CD4-positive, alpha-beta memory T cell (primary cell): ENCODE measurements at places on chromosomes 6 and 20. TPM values are rescaled to one million over a fixed set of nuclear protein-coding genes. Genes with fewer than 3 reads are reported as not detected.

DNA sequence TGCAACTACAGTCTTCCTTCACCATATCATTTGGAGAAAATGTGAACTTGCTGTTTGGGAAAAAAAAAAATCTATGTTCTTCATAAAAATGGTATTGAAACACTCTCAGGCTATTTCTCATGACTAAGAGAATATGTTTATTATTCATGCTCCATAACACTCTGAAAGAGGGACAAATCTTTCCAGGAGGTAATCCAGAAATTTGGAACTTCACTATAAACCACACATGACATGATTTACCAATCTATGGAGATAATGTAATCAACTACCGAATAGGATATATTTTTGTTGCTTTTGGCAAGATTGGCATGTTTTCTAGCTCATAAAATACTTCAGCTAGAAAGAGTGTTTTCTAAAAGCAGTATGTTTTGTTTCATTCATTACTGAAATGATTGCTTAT, 56.3 kb downstream of the THEMIS start:
- no peak overlapping the region for H3K4me3 ChIP-seq
- peaks cover 31% of the 10 kb centered on the region for H3K4me1 ChIP-seq
- no peaks in the 10 kb centered on the region for H3K27me3 ChIP-seq
- peaks cover 9% of the 10 kb centered on the region for H3K36me3 ChIP-seq
- no peak for DNase-seq

SMPDL3A gene
- total RNA-seq = not detected

DNA sequence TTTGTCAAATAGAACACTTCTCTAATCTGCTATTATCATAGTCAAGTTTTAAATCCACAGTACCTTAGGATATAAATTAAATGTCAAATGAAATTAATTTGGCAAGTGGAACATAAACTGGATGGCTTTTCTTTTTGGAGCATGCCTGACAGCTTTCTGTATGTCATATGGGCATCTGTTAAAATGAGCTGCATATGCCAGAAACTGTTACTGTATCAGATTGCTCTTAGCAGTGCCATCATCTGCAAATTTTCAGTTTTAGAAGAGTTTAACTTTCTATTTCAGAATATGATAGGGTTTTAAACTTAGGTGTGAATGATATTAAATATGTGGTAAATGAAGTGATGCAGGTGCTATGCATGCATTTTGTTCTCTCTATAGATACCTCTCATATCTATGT, 3.4 kb upstream of the EEF1E1 start:
- no peak overlapping the region for H3K4me3 ChIP-seq
- peaks cover 13% of the 10 kb centered on the region for H3K4me1 ChIP-seq
- H3K27ac ChIP-seq = no peak overlapping the region
- peaks cover 6% of the 10 kb centered on the region for H3K27me3 ChIP-seq
- DNase-seq = no peak

- H3K4me1 ChIP-seq = no peaks in the 10 kb centered on the region
- no peak overlapping the region for H3K27ac ChIP-seq
- no peak for DNase-seq
- no peaks in the 10 kb centered on the region for H3K36me3 ChIP-seq
Measured at GRCh38 chr6:119957195-119957594, 607.6 kb upstream of the MAN1A1 start.

GRCh38 chr6:140833408-140833807, 1299.3 kb upstream of the GJE1 start:
- H3K4me3 ChIP-seq = no peak overlapping the region
- H3K27me3 ChIP-seq = no peaks in the 10 kb centered on the region
- no peak overlapping the region for H3K27ac ChIP-seq
- no peak for DNase-seq
- H3K36me3 ChIP-seq = no peaks in the 10 kb centered on the region

TRIM31 gene
- total RNA-seq = not detected

SLC22A7 gene
- total RNA-seq = not detected

DNA sequence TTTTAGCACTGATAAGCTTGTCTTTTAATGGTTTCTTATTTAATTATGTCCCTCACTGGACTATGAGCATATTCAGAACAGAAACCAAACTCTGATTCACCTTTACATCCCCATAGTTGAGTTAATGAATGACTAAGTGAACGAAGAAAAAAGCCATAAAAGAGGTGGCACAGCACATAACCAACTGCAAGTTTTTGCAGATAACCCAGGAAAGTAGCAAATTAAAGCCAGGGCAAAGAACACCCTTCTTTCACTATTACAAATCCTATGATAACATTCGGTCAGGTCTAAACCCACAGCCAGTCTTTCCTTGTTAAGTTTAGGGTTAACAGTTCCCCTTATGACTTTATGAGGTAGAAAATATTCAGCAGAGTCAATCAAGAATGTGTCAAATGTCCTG, 102.7 kb downstream of the RIN2 start:
- no peaks in the 10 kb centered on the region for H3K27me3 ChIP-seq
- no peak overlapping the region for H3K4me3 ChIP-seq
- H3K27ac ChIP-seq = no peak overlapping the region
- no peak for DNase-seq
- H3K4me1 ChIP-seq = no peaks in the 10 kb centered on the region

DNA sequence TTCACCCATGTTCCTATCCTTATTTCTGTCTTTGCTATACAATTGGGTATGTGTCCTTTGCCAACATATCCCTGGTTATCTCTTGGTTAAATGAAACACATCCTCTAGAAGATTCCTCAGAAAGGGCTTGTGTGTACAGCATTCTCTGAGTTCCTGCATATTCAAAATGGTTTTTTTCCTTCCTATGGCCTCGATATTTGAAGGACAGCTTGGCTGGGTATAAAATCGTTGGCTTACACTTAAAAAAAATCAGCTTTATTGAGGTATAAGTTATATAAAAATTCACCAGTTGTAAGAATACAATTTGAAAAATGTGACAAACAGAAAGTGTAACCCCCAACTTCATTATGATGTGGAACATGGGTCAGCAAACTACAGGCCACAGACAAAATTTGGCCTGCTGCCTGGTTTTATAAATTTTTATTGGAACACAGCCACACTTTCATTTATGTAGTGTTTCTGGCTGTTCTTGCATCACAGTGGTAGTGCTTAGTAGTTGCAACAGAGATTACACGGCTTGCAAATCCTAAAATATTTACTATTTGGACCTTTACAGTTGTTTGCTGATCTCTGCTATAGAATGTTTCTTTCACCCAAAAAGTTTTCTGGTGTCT, 16.7 kb downstream of the PCMT1 start:
- H3K27ac ChIP-seq = no peak overlapping the region
- no peaks in the 10 kb centered on the region for H3K27me3 ChIP-seq
- no peak overlapping the region for H3K4me3 ChIP-seq
- DNase-seq = no peak
- H3K4me1 ChIP-seq = no peaks in the 10 kb centered on the region

- H3K27me3 ChIP-seq = no peaks in the 10 kb centered on the region
- H3K27ac ChIP-seq = no peak overlapping the region
- H3K36me3 ChIP-seq = peaks cover 24% of the 10 kb centered on the region
- no peak for DNase-seq
Measured at GRCh38 chr20:35854713-35855348, 83.0 kb downstream of the PHF20 start.

TMEM151B gene
- not detected for total RNA-seq

DNA sequence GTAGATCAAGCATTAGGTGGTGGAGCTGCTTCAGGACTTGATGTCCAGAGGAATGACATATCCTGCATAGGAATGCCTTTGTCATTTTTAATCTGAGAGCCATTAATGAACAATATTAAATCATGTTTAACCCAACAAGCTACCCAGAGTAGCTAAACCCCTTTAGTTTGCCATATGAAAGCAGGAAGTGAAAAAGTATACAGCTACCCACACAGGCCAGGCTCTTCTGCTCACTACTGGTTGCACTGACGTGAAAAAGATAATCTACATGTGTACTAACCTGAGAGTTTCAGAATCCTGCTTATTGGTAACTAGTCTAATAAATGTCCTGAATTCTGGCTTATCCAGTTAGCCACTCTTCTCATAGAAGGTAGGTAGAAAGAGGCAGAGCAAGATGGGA, 19.9 kb downstream of the GLYATL3 start:
- no peak for DNase-seq
- H3K27ac ChIP-seq = no peak overlapping the region

DNA sequence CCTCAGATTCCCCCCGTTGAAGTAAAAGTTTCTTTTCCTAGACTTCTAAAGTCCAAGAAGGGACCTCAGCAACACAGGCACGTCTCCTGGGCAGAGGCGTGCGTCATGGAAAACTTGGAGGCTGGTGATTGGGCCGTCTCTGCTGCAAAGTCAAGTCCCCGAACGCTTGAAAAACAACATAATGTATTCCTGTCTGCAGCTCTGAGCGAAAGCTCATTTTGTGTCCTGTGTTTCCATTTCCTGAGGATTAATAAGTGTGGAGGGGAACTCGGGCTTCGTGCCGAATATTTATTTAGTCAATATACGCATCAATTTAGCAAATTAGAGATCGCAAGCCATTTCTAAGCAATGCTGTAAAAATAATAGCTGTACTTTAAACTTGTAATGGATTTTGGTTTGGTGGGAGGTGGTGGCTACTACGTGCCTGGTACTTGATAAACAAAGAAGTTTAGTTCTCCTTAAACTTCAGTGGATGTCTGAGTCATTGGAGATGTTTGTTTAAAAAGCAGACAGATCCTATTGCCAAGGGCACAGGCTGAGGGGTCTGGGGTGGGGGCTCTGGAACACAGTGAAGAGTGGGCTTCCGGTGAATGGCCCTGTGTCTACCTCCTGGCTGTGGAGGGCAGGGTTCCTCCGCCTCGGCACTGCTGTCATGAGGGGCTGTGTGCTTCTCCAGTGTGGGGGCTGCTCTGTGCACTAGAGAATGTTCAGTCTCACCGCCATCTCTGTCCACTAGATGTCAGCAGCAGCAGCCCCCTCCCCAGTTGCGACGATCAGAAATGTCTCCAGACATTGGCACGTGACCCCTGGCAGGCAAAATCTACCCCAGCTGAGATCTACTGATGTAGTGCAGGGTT, 21.8 kb downstream of the PCK1 start:
- H3K27me3 ChIP-seq = peaks cover 6% of the 10 kb centered on the region
- no peaks in the 10 kb centered on the region for H3K4me1 ChIP-seq
- no peak overlapping the region for H3K27ac ChIP-seq
- H3K36me3 ChIP-seq = no peaks in the 10 kb centered on the region
- no peak for DNase-seq

MMP24 gene
- 0.12 TPM for total RNA-seq

DNA sequence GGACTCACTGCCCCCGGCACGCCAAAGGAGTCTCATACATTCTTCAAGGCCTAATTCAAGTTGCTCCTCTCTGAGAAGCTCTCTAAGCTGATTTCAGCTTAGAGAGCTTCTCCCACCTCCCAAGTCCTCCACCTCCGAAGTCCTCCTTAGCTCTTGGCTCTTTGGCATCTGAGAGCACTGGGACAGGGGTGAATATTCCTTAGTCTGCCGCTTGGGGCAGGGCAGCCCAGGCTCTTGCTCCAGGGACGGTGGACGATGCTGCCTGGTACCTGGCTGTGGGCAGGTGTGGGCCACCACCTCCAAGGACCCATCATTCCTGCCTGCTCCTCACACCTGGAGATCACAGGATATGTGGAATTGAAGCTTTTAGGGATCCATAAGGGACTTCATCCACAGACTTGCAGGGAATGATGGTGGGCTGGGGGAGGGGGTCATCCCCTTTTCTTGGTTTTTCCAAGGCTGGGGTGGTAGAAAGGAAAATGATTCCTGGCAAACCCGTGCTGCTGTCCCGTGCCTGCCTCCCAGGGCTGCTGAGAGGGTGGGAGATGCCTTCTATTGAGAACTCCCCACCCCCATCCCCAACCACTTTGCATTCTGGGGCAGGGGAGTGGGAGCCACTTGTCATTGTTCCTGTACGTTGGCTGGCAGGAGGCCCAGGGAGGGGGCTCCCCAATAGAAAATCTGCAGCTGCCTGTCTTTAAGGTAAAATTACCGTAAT, 57.4 kb downstream of the ARHGAP40 start:
- H3K27me3 ChIP-seq = no peaks in the 10 kb centered on the region
- H3K27ac ChIP-seq = no peak overlapping the region
- no peak overlapping the region for H3K4me3 ChIP-seq
- DNase-seq = peak; percentile 25

DNA sequence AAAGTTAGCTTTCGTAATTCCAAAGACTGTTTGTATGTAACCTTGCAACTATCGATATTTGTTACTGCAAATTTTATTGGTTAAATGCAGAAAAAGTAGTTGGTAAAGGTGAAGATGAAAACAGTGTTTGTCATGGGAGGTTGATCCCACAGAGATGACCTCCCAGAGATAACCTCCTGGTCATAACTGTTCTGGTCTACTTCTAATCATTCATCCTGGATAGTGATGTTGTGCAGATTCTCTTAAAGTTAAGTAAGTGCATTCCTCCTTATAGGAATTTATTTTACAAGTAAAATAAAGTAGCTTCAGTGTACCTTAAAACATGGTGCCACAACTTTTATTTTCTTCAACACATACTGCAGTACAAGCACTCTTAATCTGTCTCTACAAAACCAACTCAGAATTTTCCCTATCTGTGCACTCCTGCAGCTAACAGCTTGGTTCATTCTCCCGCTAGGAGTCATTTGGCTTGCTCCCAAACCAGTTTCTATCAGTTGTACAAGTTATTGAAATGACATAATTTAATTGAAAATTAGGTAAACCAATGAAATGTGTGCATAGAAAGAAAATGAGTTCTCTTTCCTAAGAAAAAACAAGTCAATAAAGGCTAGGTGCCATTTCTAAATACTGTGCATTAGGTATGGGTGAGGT, 19.2 kb downstream of the METTL24 start:
- no peak for DNase-seq
- no peak overlapping the region for H3K4me3 ChIP-seq
- H3K27ac ChIP-seq = no peak overlapping the region
- H3K36me3 ChIP-seq = no peaks in the 10 kb centered on the region

BPIFB1 gene
- not detected for total RNA-seq

DNA sequence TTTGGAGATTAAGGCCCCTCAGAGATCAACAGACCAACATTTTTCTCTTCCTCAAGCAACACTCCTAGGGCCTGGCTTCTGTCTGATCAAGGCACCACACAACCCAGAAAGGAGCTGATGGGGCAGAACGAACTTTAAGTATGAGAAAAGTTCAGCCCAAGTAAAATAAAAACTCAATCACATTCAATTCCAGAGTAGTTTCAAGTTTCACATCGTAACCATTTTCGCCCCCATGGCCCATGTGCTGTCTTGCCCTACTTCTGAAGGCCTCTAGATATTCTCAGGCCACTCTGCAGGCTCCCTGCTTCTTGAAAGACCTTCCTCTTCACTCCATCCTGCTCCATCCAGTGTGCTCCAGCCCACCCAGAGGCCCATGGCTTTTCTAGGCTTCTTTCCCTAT, 4.2 kb downstream of the IL17A start:
- H3K27me3 ChIP-seq = no peaks in the 10 kb centered on the region
- DNase-seq = no peak
- H3K4me3 ChIP-seq = no peak overlapping the region
- H3K27ac ChIP-seq = no peak overlapping the region
- H3K4me1 ChIP-seq = no peaks in the 10 kb centered on the region
- no peaks in the 10 kb centered on the region for H3K36me3 ChIP-seq

- H3K27ac ChIP-seq = no peak overlapping the region
- H3K4me1 ChIP-seq = no peaks in the 10 kb centered on the region
- H3K4me3 ChIP-seq = no peak overlapping the region
- H3K27me3 ChIP-seq = no peaks in the 10 kb centered on the region
- no peak for DNase-seq
Measured at GRCh38 chr20:63147532-63147931, 68.4 kb downstream of the YTHDF1 start.
